Activated naive CD4-positive, alpha-beta T cell treated with Interleukin-2 at 50 U/mL for 16 hours (primary cell): ENCODE measurements at places on chromosomes 13 and 19.

DNA sequence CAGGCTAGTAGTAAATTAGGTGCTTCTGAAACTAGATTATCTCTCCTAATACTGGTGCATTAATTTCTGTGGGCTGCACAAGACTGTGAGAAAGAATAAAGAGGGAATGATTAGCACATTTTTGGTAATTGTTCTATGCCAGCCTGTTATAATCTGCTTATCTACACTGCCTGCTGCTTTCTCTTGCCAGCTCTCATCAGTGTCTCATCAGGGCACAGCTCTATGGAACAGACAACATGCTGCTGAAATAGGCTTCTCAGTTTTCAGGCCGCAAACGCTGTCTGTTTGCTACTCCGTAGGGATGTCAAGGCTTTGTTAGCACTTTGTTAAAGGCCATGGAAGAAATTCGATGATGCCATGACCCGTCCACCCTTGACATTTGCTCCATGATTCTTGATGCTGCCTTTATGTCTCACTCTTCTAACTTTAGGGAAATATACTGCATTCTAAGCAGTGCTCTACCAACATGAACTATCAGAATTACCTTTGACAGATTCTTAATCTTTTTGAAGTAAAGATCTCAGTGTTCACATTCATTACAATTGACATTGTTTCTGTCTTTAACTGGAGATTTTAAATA is 84.0 kb upstream of the PRR20A start:
- no peak for DNase-seq

GRCh38 chr13:108669381-108669780 is 40.0 kb downstream of the MYO16 start:
- no peak for DNase-seq

DNA sequence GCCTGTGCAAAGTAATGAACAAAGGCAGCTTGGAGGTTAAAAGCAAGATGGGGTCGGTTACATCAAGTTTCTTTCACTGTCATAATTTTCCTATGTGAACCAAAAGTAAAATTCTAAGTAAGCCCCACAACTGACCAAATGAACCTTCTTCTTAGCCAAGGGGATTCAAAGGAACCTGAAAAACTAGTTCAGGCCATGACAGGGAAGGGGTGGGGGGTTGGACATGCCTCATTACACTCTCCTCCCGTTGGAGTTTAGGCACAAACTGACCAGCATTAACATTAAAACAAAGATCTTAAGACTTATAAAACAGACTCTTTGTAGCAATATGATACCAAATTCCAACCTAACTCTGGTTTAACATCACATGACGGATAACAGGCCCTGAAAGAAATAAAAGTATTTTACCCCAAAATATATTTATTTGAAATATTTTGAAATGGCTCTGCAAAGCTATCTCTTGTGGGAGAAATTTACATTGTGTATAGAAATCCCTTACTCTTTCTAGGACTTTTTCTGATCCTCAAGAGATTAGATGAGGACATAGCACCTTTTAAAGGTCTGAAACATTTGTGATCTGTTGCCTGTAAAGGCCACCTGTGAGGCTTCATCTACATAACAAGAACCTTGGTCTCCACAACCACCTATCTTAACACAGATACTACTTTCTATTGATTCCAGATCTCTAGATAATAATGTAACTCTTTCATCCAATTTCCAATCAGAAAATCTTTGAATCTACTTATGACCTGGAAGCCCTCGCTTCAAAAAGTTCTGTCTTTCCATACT is 1829.0 kb upstream of the MIR17HG start:
- no peak for DNase-seq

DNA sequence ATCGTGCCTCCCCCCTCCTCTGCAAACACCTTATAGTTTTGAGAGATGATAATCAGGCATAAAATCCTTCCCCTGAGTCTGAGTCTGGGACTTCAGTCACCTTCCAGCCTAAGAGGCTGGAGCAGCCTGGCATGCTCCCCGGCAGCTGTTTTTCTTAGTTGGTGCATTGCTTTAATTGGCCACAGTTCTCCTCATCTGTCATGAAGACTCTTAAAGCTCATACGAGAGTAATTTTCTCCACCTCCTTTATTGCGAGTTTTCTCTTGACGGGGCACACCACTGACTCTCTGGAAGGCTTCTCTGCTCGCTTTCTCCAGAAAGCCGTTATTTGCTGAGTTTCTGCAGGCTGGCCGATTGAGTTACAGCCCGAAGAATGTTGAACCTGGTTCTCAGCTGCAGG is 310.5 kb downstream of the ATP8A2 start:
- no peak for DNase-seq

DNA sequence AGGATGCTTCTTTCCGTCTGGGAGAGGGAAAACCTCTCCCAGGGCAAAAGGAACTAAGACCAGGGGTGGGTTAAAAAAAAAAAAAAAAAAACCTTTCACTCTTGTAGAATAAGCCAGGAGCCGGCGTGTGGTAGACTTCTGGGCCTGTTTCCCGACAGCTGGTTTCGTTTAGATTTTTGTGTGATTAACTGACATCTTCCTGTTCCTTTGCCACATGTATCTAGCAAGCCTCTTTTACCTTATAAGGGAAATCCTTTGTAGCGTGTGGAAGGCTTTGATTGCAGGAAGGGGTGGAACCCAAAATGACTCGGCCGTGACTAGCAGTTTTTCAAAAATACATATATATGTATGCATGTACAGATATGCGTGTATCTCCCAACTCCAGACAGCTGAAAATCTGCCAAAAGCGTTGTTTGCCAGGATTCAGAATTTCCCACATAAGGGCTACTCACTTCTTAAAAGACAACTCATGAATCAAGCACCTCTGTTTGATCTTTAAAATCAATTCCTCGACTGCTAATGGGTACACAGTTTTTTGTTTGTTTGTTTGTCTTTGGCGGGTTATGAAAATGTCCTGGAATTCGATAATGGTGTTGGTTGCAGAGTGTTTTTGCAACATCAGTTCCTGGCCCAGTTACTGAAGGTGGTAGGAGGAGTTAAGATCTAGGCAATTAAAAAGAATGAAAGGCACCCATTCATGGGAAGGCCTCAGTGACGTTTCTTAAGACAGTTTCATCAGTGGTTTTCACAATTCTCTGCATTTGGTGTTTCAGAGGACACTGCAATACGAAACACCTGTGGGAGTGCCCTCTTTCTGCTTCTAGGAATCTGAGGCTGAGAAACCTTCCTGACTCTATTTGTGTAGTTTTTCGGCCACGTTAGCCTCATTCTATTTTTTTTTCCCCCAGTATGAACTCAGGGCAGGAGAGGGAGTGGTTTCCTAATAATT is 2.7 kb downstream of the TPM4 start:
- peak; percentile 67 for DNase-seq

- DNase-seq = peak; percentile 71
Measured at GRCh38 chr19:12757544-12758274, 6.1 kb downstream of the BEST2 start.

- no peak for DNase-seq
Measured at GRCh38 chr13:71758828-71759227, 108.2 kb downstream of the DACH1 start.

DNA sequence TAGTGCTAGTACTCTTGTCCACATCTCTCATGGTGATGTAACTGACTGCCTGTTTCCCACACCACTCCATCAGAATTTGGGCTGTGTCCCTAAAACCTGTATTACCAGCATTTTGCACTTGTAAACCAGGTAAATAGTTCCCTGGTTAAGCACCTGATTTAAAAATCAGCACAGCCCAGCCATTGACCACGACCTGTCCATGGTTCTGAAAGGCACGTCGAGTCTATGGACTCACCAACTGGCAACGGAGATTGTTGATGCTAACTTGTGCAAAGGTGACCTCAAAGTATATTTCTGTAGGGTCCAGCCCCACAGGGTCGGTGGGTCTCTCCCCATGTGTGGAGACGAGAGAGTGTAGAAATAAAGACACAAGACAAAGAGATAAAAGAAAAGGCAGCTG is 46.7 kb upstream of the ZNF835 start:
- DNase-seq = no peak

DNA sequence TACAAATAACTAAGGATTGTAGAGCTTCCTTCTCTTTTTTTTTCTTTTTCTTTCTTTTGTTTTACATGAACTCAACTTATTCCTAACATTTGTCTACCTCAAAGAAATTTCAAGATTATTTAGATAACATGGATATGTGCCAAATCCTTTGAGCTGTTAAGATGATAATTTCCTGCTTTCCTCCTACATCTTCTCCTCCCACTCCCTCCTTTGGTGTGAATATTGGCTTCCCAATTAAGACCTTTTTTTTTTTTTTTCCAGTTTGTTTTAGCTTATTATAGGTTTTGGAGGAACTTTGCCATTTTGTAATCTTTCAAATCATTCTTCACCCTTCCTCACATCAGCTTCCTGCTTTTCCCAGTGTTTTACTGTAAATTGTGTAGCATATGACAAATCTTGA is 10.6 kb downstream of the NHLRC3 start:
- no peak for DNase-seq

DNA sequence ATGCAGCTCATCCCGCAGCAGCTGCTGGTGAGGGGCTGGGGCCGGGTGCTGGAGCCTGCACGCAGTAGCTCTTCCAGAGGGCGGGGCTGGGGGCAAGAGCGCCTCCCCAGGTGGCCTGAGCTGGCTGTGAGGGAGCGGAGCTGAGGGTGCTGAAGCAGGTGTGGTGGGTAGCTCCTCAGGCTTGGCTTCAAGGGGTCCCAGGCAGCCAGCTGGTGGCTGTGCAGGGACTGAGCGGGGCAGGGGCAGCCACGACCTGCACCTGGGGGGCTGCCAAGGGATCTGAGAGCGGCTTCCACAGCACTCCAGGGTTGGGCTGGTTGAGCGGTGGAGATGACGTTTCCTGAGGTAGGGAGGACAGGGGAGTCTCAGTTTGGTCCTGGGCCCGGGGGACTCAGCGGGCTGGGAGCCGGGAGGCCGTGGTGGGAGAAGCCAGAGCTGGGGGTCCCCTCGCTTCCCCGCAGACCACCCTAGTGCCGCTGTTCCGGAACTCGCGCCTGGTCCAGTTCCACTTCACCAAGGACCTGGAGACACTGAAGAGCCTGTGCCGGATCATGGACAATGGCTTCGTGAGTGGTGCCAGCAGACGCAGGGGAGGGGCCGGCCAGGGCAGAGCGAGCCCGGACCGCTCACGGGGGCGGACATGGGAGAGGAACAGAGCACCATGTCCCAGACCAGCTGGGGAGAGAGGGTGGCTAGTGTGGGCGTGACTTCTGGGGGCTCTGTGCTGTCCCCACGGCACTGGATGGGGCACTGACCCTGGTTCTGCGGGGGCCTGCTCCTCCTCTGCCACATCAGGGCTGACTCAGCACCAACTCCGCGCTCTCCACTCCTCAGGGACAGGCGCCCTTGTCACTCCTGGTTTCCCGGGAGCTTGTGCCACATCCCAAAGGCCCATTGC is 7.4 kb downstream of the PTOV1 start:
- no peak for DNase-seq

DNA sequence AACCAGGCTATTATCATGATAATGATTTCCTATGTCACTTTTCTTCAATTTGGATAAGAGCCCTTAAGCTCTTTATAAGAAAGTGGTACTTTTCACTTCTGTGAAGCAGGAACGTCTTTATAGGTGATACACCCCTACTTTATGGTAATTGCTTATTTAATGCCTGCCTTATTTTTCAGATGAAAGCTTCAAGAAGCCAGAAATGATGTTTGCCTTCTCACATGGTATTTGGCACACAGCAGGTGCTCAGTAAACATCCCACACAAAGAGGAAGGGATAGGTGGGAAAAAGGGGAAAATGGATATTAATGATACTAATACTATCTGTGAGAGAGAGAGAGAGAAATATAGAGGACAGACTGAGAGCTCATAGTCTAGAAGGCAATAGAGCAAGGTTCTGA is 29.0 kb upstream of the WASF3 start:
- no peak for DNase-seq

DNA sequence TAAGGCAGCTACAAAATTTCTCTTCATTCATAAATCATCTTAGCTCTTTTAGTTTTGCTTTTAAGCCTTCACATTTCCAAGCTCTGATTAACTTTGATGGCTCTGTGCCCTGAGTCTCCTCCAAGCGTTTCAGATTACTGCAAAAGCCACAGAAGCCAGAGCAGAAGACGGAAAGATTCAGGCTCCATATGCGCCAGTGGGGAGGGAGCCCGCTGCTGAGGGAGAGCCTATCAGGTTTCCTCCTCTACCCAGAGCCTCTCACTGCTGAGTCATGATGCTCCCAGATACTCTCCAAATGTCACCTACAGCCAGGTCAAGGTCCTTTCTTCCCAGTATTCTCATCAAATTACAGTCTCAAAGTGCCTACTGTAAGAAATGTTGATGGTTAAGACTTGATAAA is 193.6 kb downstream of the RAP2A start:
- no peak for DNase-seq

- DNase-seq = no peak
Measured at GRCh38 chr19:16463991-16464575, 7.7 kb downstream of the EPS15L1 start.

- no peak for DNase-seq
Measured at GRCh38 chr13:109654341-109655205, 131.8 kb downstream of the IRS2 start.

- no peak for DNase-seq
Measured at GRCh38 chr13:96130818-96131340, 41.0 kb downstream of the HS6ST3 start.

- DNase-seq = no peak
Measured at GRCh38 chr19:45643927-45644771, 5.0 kb upstream of the EML2 start.

DNA sequence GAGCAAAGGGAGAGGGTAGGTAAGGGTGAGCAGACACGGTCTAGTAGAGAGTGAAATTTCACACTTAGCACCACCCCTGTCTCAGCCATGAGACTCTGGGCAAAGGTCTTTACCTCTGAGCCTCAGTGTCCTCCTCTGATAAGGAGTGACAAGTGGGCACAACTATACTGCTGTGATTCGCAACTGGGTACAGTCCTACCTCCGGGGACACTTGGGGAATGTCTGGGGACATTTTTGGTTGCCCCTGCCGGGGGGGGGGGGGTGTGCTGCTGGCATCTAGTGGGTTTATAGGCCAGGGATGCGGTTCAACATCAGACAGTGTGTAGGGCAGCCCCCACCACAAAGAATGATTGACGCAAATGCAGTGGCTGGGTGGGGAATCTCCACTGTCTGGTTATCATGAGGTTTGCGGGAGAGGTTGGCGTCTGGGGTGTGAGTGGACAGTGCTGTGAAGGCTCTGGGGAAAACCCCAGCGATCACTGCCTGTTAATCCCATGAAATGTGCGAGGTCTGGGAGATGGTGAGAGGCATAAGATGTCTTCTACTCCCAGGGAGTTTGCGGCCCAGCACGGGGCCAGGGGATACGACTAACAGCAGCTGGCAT is 4.3 kb downstream of the NACC1 start:
- peak; percentile 15 for DNase-seq

DNA sequence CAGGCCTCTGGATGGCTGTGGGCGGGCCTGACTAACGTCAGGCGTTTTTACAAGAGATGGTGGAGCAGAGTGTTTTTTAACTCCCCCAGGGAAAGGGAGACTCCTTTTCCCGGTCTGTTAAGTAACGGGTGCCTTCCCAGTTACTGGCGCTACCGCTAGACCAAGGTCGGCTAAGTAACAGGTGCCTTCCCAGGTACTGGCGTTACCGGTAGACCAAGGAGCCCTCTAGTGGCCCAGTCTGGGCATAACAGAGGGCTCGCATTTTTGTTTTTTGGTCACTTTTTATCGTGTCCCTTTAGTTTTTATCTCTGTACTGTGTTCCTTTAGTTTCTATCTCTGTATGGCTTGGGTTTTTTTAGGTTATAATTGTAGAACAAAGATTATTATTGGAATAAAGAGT is 10.0 kb downstream of the ZNF383 start:
- peak; percentile 37 for DNase-seq

- peak; percentile 33 for DNase-seq
Measured at GRCh38 chr13:51822106-51822815, 18.3 kb upstream of the DHRS12 start.
